Smooth muscle cell of the coronary artery (primary cell): ENCODE measurements at places on chromosomes 3 and 15. TPM values are rescaled to one million over a fixed set of nuclear protein-coding genes. Genes with fewer than 3 reads are reported as not detected.

The C3orf80 gene
- total RNA-seq = 0.59 and 0.75 TPM in 2 replicates

The PLCH1 gene
- under 0.01 TPM in 1 of 2 replicates, not detected in the other for total RNA-seq

The MCTP2 gene
- 3.1 and 4.7 TPM in 2 replicates for total RNA-seq

The ZNF660 gene
- 0.59 and 1.9 TPM in 2 replicates for total RNA-seq

The ROPN1 gene
- not detected in 2 replicates for total RNA-seq

The RHO gene
- total RNA-seq = not detected in 2 replicates

The SAXO2 gene
- 0.23 and 0.98 TPM in 2 replicates for total RNA-seq
